H54 (cell line): ENCODE measurements at places on chromosomes 1 and 21.

GRCh38 chr1:202837746-202838262 is 27.1 kb downstream of the PCAT6 start:
- DNase-seq, result no peak

- no peak for DNase-seq
These were observed 232.3 kb downstream of the GPR52 start for GRCh38 chr1:174680101-174680500.

GRCh38 chr1:18962121-18962721 is 5.7 kb upstream of the IFFO2 start:
- no peak for DNase-seq

DNA sequence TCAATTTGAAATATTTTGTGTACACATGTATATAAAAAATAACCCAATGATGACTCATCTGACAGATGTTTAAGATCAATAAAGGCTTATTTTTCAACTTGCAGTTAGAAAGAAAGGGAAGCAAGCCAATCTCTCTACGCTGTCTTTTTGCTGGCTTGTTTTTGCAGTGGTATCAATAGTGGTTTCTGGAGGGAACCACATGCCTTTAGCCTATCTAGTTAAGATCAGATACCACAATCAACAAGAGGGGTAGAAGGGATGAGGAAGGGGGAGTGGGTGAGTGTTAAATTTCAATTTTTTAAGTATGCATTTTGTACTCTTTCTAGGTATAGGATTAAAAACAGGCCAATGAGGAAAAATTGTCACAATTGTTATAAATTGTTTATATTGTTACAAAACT is 276.2 kb downstream of the KCNH1 start:
- no peak for DNase-seq

DNA sequence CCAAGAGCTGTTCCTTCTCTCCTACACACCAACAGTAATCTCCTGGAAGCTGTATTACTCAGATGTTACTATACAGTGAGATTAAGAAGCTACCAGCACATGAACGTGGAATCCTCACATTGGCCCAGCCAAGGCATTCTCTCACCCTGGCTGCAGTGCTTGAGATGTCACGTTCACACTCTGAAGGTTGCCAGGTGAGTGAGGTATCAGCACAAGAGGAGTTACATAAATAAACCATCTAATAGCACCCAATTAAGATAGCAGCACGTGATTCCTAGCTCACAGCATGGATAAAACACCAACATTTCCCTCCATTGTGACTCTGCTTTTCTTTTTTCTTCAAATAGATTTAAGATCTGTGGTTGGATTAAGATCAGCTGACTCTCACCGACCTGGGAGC is 182.8 kb downstream of the PLPP3 start:
- no peak for DNase-seq

DNA sequence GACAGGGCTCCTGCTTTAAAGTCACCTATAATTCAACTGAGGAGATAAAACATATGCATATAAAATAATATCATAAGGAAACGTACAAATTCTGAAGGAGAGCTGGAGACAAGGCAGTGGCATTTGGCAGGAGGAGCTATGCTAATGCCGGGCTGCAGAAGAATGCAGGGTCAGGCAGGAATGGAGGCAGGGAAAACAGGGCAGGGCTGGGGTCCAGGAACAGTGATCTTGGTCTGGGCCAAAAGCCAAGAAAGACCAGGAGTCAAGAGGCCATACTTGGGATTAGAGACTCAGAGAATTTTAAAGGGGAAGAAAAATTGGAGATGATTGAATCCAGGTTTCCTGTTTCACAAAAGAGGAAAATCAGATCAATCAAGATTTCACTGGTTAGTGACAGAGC is 20.0 kb upstream of the BRDT start:
- DNase-seq, result no peak

DNA sequence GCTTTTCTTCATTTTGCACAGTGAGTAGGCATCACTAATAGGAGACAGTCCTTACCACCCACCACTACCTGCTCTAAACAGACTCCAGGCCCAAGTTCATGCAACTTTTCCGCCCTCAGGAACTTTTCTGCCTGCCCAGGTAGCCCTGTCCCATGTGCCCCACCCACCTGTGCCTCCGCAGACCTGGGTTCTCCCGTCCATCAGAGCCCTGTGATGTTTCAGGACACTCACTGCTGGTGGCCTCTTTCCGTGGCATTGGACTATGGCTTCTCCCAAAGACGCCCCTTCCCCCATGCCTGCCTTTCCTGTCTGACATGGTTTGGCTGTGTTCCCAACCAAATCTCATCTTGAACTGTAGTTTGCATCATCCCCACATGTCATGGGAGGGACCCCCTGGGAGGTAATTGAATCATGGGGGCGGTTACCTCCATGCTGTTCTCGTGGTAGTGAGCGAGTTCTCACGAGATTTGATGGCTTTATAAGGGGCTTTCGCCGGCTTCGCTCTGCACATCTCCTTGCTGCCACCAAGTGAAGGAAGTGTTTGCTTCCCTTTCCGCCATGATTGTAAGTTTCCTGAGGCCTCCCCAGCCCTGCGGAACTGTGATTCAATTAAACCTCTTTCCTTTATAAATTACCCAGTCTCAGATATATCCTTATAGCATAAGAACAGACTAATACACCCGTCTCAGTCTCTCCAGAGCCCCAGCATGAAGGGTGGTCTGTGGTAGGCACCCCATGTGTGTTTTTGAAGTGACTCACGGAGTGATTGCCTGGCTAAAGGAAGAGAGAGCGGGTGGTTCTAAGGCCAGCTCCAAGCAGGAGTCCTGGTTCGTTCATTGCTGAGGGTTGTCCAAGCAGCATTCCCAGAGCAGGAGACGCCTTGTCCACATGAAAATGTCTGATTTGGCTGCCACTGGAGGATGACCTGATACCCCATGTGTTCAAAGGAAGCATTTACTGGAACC is 86.0 kb upstream of the ZBTB40 start:
- DNase-seq, result no peak

GRCh38 chr1:117857418-117857817 is 72.0 kb downstream of the GDAP2 start:
- no peak for DNase-seq

GRCh38 chr1:50989694-50990093 is 19.6 kb downstream of the CDKN2C start:
- no peak for DNase-seq

- DNase-seq, result no peak
These were observed 13.7 kb upstream of the SLC44A3 start for GRCh38 chr1:94806441-94806871.

GRCh38 chr1:180530501-180530900 is 28.1 kb upstream of the ACBD6 start:
- DNase-seq, result peak; percentile 35

- no peak for DNase-seq
These were observed 169.2 kb downstream of the ZNF281 start for GRCh38 chr1:200240656-200241055.

GRCh38 chr1:169024800-169025271 is 81.7 kb upstream of the ATP1B1 start:
- DNase-seq, result no peak

GRCh38 chr1:197471248-197471985 is 203.4 kb downstream of the CRB1 start:
- DNase-seq, result no peak

- DNase-seq, result peak; percentile 47
These were observed at the start of gene IL20 for GRCh38 chr1:206864939-206865671. IL20 (plus strand) TSS chr1:206865623; CDS start chr1:206865853, 230 bp downstream.

DNA sequence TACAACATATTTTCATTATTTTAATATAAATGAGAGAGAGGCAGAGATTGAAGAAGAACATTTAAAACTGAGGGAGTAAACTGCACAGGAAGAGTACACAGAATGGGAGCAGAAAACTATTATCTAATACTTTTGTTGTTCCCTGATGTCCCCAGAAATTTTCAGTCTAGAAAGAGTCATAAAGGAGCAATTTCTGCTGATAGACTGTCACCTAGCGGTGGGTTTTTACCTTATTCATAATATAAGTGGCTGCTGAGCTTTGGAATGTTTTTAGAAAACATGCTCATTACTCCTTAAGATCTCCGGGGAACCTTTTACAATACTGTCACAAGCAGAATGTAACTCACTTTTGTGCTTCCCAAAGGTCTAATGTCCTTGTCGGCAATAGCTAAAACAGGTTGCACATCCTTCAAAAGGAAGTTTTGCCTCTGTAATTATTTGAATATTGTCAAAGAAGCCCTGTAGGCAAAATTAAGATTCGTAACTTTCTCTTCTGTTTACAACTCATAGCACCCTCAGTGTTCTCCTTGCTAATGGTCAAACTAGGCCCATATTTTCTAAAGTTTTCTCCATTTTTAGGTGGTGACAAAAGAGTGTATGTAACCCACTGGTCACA is 4.9 kb upstream of the NPL start:
- DNase-seq, result peak; percentile 17

GRCh38 chr1:32337855-32338636 is 2.0 kb upstream of the MARCKSL1 start:
- DNase-seq, result no peak

DNA sequence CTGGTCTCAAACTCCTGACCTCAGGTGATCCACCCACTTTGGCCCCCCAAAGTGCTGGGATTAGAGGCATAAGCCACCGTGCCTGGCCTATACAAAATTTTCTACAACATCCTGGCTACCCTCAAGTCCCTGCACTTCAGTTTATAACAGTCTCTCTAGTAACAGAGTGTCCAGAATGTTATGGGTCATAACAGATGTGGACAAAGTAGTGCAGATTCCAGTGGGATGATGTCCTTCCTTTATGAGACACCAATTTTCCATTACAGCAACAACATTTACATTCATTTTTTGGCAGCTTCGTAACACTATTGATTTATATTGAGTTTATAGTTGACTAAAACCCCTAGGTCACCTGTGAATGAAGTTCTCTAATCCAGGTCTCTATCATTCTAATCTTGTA is 429.4 kb upstream of the PTBP2 start:
- no peak for DNase-seq

GRCh38 chr1:203186446-203187303 is at the start of gene CHI3L1:
CHI3L1 (minus strand) TSS chr1:203186704; CDS start chr1:203186623, 81 bp downstream.
- DNase-seq, result no peak

GRCh38 chr21:45112371-45112770 is 38.0 kb downstream of the ADARB1 start:
- peak; percentile 60 for DNase-seq

- DNase-seq, result peak; percentile 66
These were observed 45.7 kb upstream of the TSPAN2 start for GRCh38 chr1:115134850-115135480.

GRCh38 chr1:75208862-75209261 is 74.7 kb downstream of the LHX8 start:
- no peak for DNase-seq

GRCh38 chr1:1302951-1303509 is 4.7 kb downstream of the ACAP3 start:
- no peak for DNase-seq

DNA sequence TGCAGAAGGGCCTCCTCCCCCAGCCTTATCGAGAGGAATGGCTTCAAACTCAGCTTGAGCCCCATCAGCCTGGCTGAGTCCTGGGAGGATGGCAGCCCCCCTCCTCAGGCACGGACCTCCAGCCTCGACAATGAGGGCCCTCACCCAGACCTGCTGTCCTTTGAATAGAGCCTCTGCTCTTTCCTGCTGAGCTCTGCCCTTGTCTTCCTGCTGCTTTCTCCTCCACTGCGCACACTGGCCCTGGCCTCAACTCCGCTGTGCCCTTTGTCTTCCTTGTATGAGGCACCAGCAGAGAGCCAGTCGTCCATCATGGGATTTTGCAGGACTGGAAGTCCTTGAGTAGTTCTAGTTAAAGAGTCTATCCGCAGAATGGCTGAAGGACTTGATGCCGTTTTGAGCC is 2.0 kb downstream of the C1orf226 start:
- no peak for DNase-seq

- DNase-seq, result no peak
These were observed 594 bp downstream of the GLMN start for GRCh38 chr1:92298213-92298572.

- no peak for DNase-seq
These were observed 8.0 kb downstream of the KIAA1614 start for GRCh38 chr1:180920702-180921101.

- DNase-seq, result no peak
These were observed 14.8 kb upstream of the TMEM222 start for GRCh38 chr1:27306892-27307761.

- DNase-seq, result no peak
These were observed at the start of gene MAP3K21 for GRCh38 chr1:233327651-233328141. MAP3K21 (plus strand) TSS chr1:233327724; CDS start chr1:233328029, 305 bp downstream.

DNA sequence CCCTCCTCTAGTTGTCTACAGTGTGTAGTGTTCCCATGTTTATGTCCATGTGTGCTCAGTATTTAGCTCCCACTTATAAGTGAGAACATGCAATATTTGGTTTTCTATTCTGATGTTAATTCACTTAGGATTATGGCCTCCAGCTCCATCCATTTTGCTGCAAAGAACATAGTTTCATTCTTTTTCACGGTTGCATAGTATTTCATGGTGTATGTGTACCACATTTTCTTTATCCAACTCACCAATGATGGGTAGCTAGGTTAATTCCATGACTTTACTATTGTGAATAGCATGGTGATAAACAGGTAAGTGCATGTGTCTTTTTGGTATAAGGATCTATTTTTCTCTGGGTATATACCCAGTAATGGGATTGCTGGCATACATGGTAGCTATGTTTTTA is 67.0 kb downstream of the TBX19 start:
- no peak for DNase-seq

DNA sequence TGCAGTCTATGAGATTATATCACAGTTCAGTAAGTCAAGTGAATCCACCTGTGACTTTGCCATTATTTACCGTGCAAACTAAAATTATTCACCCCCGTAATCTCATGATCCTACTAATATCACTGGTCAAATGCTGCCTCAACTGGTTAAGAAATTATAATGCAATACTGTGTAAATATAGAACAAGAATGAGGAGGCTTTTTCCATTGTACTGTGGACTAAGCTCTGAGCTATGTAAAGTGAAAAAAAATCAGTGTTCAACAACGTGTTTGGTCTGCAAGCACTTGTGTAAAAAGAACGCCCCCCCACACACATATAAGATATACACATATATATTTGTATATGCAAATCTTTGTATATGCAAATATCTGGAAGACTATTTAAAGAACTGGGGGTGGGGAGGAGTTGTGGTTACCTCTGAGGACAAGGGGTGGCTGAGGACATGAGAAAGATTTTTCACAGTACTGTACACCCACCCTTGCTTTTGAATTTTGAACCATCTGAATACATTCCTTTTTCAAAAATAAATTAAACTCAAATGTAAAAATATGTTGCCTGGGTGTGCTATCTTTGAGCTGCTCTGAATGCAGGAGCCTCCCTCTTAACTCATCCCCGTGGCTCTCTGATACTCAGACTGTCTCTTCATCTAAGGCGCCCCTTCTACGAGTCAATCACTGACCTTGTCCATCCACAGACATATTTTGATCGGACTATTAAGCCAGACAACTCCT is 57.0 kb downstream of the PTP4A2 start:
- DNase-seq, result no peak

- DNase-seq, result no peak
These were observed 9.6 kb downstream of the PM20D1 start for GRCh38 chr1:205840146-205840923.

- DNase-seq, result no peak
These were observed 50.4 kb upstream of the STUM start for GRCh38 chr1:226497991-226498639.

- DNase-seq, result no peak
These were observed 30.4 kb downstream of the VAV3 start for GRCh38 chr1:107934578-107934977.
